ENCODE measurements at places on chromosomes 3 and 15. TPM values are rescaled to one million over a fixed set of nuclear protein-coding genes. Genes with fewer than 3 reads are reported as not detected.

GRCh38 chr3:194767446-194768207, 81.9 kb downstream of the FAM43A start:
- no peak overlapping the region for H3K4me3 ChIP-seq
- H3K36me3 ChIP-seq, result no peaks in the 10 kb centered on the region
- peaks cover 8% of the 10 kb centered on the region for H3K27me3 ChIP-seq
- no peak overlapping the region for H3K27ac ChIP-seq
- DNase-seq, result no peak

- no peak for DNase-seq
- peaks cover 13% of the 10 kb centered on the region for H3K4me1 ChIP-seq
- H3K27me3 ChIP-seq, result peaks cover 32% of the 10 kb centered on the region
- no peak overlapping the region for H3K4me3 ChIP-seq
Observed at GRCh38 chr3:23746441-23746840, 59.3 kb upstream of the UBE2E1 start.

DNA sequence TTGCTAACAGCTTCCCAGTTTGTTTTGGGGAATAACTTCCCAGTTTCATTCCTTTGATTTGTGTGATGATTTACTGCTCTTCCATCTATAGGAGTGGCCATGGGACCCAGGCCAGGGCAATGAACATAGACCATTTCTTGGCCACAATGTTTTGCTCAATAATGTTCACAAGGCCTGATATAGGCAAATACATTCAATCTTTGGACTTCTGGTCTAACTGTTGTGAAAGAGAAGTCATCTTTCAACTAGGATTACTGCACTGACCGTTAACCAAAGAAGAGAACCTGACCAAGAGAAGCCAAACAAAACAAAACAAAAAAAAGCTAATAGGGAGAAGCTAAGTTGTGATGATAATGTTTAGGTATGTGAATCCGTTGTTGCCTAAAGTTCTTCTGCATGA, 221.8 kb upstream of the SUCLG2 start:
- H3K4me3 ChIP-seq, result no peak overlapping the region
- no peaks in the 10 kb centered on the region for H3K36me3 ChIP-seq
- H3K27ac ChIP-seq, result no peak overlapping the region
- DNase-seq, result no peak

DNA sequence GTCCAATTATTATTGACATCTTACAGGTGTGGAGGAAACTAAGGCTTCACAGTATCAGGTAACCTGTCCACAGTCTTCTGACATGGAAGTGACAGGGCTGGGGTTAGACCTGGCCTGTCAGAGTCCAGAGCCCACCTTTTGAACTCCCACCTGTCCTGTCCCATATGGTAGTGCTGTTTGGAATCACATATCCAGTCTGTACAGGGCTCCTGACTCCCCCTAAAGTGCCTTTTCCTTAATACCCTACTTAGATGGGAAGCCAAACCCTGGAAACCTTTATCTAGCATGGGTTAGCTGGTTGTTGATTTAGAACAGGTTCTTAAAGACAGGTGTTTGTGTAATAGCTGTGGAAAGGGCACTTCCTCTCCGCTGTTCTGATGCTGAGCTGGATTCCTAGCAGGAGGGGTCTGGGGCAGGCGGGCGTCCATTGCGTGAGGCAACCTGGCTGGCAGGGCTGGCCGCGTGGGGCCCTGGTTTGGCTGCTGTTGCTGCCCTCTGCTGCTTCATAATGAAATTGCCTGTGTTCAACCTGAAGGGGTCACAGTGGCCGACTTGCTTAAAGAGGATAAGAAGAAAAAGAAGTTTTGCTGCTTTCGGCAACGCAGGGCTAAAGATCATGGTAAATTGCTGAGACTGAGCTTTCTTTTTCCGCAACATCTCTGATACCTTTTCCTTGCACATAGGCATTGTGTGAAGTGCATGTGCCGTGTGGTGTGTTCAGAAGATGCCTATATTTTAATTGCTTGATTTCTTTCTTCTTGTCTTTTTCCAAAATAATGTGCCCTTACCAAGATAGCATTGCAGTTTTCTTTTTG, 136.2 kb downstream of the CHDH start:
- H3K4me1 ChIP-seq, result no peaks in the 10 kb centered on the region
- H3K36me3 ChIP-seq, result no peaks in the 10 kb centered on the region
- no peaks in the 10 kb centered on the region for H3K27me3 ChIP-seq
- H3K4me3 ChIP-seq, result no peak overlapping the region
- H3K27ac ChIP-seq, result no peak overlapping the region

DNA sequence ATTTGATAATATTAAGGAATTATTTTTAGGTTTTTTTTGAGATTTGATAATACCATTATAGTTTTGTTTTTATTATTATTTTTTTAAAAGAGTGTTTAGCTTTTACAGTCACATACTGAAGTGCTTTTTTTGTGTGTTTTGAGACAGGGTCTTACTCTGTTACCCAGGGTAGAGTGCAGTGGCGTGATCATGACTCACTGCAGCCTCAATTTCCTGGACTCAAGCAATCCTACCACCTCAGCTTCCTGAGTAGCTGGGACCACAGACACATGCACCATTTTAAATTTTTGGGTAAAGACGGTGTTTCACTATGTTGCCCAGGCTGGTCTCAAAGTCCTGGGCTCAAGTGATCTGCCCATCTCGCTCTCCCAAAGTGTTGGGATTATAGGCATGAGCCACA, 73.0 kb downstream of the SUMF1 start:
- peaks cover 3% of the 10 kb centered on the region for H3K4me1 ChIP-seq
- H3K36me3 ChIP-seq, result no peaks in the 10 kb centered on the region

- H3K27me3 ChIP-seq, result no peaks in the 10 kb centered on the region
- H3K27ac ChIP-seq, result no peak overlapping the region
- H3K4me1 ChIP-seq, result no peaks in the 10 kb centered on the region
- no peak for DNase-seq
- H3K4me3 ChIP-seq, result no peak overlapping the region
- no peaks in the 10 kb centered on the region for H3K36me3 ChIP-seq
Observed at GRCh38 chr15:56538901-56539545, 74.1 kb upstream of the MNS1 start.

- no peak overlapping the region for H3K4me3 ChIP-seq
- no peak for DNase-seq
- H3K27ac ChIP-seq, result no peak overlapping the region
- H3K4me1 ChIP-seq, result no peaks in the 10 kb centered on the region
Observed at GRCh38 chr15:96494505-96494904, 164.0 kb downstream of the NR2F2 start.

GRCh38 chr3:110881069-110881468, 190.5 kb upstream of the NECTIN3 start:
- no peak for DNase-seq
- H3K27me3 ChIP-seq, result no peaks in the 10 kb centered on the region
- H3K36me3 ChIP-seq, result no peaks in the 10 kb centered on the region
- H3K4me3 ChIP-seq, result no peak overlapping the region

DNA sequence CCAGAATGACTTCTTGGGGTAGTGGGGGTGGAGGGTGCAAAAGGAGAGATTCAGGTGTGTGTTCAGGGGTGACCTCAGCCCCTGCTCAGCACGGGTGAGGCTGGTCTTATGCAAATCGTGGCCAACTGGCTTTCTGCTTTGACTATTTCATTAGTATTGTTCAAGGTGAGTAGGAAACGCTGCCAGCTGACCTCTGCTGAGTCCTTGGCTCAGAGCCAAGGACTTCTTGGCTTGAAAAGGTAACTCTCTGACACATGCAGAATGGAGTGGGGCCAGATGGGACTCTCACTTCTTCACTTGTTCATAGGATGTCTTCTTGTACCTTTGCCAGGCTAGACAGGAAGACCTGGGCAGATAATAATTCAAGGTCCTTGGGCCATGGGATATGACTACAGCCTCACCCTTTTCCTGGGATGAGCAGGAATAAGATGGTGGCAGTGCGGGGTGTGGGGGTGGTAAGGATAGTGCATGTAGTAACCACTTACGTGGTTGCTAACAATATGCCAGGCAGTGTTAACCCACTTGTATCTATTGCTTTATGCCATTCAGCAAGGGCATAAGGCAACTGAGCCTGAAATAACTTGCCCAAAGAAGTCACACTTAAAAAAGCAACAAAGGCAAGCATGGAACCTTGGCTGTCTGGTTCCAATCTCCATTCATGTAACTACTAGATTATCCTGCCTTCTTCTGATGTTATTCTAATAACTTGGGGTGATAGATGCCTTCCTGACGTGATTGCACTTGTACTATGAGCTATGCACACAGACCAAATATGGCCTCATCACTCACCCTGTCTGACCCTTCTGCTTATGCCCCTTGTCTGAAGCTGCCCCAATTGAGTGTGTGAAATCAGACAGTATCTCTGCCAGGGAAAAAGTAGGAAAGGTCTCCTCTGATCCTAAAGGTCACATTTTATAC, 193.1 kb downstream of the NR1D2 start:
- H3K4me1 ChIP-seq, result no peaks in the 10 kb centered on the region
- no peak overlapping the region for H3K4me3 ChIP-seq
- DNase-seq, result no peak
- no peak overlapping the region for H3K27ac ChIP-seq
- no peaks in the 10 kb centered on the region for H3K36me3 ChIP-seq

- no peaks in the 10 kb centered on the region for H3K4me1 ChIP-seq
- no peak overlapping the region for H3K27ac ChIP-seq
- H3K4me3 ChIP-seq, result no peak overlapping the region
- no peaks in the 10 kb centered on the region for H3K27me3 ChIP-seq
- no peak for DNase-seq
- H3K36me3 ChIP-seq, result no peaks in the 10 kb centered on the region
Observed at GRCh38 chr3:155323063-155323666, 29.7 kb upstream of the STRIT1 start.

GRCh38 chr3:68878322-68878721, 54.0 kb downstream of the TAFA4 start:
- H3K27me3 ChIP-seq, result no peaks in the 10 kb centered on the region
- H3K27ac ChIP-seq, result no peak overlapping the region
- H3K4me3 ChIP-seq, result no peak overlapping the region
- no peak for DNase-seq
- H3K4me1 ChIP-seq, result no peaks in the 10 kb centered on the region

DNA sequence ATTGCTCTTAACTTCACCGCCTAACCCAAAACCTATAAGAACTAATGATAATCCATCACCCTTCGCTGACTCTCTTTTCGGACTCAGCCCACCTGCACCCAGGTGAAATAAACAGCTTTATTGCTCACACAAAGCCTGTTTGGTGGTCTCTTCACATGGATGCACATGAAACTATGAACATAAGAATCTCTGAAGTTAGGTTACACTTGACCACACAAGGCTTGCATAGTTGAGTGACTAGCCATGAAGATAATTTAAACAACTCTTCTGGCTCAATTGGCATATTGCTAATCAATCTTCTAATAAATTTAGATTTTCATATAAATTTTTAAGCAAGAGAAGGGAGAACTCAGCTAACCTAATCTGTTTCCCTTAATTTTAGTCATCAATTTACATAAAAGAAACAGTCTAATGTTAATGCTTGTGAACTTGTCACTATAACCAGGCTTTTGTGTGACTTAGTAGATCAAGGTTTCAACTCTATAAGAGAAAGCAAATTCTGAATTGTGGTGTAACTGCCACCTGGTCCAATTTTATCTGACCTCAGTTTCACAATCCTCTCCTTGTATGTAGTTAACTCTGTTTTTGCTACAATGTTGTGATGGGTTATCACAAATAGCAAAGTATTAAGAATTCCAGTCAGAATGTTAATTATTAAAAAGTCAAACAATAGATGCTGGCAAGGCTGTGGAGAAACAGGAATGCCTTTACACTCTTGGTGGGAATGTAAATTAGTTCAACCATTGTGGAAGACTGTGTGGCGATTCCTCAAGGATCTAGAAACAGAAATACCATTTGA, 82.0 kb downstream of the HHLA2 start:
- no peaks in the 10 kb centered on the region for H3K36me3 ChIP-seq
- no peak overlapping the region for H3K4me3 ChIP-seq
- no peak overlapping the region for H3K27ac ChIP-seq
- H3K27me3 ChIP-seq, result no peaks in the 10 kb centered on the region
- no peak for DNase-seq

DNA sequence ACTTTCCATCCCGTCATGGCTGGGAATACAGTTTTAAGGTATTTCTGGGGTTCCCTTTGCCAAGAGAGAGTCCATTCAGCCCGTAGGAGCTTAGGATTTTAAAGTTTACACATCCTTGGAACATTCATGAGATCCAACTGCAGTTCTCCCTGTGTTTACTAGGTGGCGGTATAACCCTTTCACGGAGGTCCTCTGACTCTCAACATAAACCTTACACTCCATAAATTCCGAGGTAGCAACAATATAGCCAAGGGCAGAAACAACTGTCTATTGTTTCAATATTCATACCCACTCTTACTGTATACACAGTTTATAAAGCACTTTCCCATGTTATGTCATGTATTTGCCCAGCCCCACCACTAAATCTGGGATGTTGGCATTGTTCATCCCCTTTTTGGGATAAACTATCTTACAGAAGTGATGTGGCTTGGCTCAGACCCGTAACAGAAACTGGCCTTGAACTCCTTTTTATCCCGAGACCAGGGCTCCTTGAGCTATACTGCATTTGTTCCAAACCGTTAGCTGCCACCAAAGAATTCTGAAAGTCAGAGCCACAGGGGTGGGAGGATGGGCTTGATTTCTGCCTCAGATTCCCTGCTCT, 69.2 kb upstream of the COL6A5 start:
- H3K27ac ChIP-seq, result no peak overlapping the region
- no peak overlapping the region for H3K4me3 ChIP-seq
- no peaks in the 10 kb centered on the region for H3K4me1 ChIP-seq
- H3K27me3 ChIP-seq, result no peaks in the 10 kb centered on the region
- H3K36me3 ChIP-seq, result no peaks in the 10 kb centered on the region

GRCh38 chr3:47385796-47386195, 5.0 kb downstream of the PTPN23 start:
- no peaks in the 10 kb centered on the region for H3K27me3 ChIP-seq
- H3K4me3 ChIP-seq, result no peak overlapping the region
- no peak for DNase-seq

GRCh38 chr3:120838441-120839091, 69.4 kb upstream of the STXBP5L start:
- H3K27ac ChIP-seq, result no peak overlapping the region
- peaks cover 3% of the 10 kb centered on the region for H3K4me1 ChIP-seq
- no peak for DNase-seq
- H3K27me3 ChIP-seq, result no peaks in the 10 kb centered on the region
- H3K4me3 ChIP-seq, result no peak overlapping the region

GRCh38 chr3:152430223-152431002, 161.7 kb downstream of the MBNL1 start:
- H3K27ac ChIP-seq, result no peak overlapping the region
- H3K36me3 ChIP-seq, result no peaks in the 10 kb centered on the region
- no peak overlapping the region for H3K4me3 ChIP-seq
- H3K4me1 ChIP-seq, result no peaks in the 10 kb centered on the region

DNA sequence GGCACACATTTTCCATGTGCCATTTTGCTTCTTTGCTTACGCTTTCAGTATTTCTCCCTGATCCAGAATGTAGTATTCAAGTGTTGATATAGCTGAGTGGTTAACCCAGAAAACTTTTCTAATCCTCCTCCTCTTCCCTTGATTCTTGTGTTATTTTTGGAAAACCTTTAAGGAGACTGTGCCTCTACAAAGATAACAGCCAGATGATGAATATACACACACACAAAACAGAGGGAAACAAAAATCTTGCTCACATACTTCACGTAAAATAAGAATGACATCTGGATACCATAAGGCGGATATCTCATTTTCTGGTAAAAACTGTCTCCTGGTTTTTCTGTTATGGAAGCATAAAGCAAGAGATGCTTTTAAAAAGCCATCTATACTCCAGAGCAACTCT, 295.8 kb upstream of the THBS1 start:
- no peak overlapping the region for H3K4me3 ChIP-seq
- H3K27ac ChIP-seq, result no peak overlapping the region
- H3K27me3 ChIP-seq, result peaks cover 1% of the 10 kb centered on the region
- no peak for DNase-seq
- H3K4me1 ChIP-seq, result no peaks in the 10 kb centered on the region

IGSF11 gene
- 1.6 TPM for total RNA-seq

LRRC2 gene
- total RNA-seq, result 6.4 TPM

KNG1 gene
- not detected for total RNA-seq

MORC1 gene
- not detected for total RNA-seq

LIPH gene
- total RNA-seq, result not detected

KLHL40 gene
- not detected for total RNA-seq

PIF1 gene
- total RNA-seq, result 136 TPM

ROPN1B gene
- total RNA-seq, result 0.36 TPM
